ENCODE measurements at places on chromosomes 7 and 10.

GRCh38 chr10:96548589-96548988 lies 34.9 kb upstream of the TLL2 start:
- no peak for DNase-seq

DNA sequence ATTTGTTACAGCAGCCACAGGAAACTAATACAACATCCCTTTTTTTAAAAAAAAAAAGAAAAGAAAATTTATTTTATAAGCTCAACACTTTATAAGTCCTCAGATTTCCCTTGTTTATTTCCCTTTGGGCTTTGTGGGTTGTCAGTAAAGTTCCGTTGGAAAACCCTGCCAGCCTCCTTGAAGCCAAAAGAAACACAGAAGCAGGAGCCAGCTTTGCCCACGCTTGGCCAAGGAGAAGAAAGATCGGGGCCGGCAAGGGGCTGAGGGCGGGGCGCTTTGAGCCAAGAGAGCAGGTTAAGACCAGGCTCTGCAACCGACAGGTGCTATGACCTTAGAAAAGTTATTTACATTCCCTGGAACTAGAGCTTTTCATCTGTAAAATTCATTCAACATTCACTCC lies 72.7 kb downstream of the RGS10 start:
- DNase-seq, result no peak

DNA sequence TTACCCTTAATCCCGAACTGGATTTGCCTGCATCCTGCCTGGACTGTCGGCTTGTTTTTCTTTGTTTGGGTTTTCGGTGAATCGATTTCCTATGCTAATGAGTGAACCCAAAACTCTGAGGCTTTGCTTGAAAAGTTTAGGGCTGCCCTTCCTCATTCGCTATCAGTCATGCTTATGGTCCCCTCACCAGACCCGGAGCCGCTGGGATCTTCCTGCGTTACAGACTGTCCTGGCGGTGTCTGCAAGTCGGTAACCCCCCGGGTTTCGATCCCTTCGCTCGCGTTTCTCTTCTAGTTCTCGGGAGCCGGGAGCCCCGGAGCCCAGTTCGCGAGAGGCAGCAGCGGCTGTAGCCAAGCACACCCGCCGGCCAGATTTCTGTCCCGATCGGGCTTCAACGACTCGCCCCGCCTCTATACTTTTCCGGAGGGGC lies 2.2 kb downstream of the EMX2 start:
- peak; percentile 37 for DNase-seq

DNA sequence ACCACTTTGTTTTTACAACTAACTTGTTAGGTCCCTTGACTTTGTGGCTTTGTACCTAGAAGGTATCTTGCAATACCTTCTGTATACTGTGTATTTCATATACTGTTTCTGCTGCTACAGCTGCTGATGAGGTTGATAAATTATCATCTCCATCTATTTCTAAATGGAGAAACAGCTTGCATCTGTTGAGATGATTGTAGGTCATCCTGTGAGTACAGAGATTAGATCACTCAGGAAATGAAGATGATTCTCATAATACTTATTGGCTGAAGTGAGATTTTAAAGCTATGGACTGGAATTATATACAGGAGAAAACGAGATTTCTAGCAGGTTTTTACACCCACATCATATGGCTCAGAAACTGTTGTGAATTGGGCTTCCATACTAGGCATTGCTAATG lies 280.5 kb downstream of the KCND2 start:
- DNase-seq, result no peak

DNA sequence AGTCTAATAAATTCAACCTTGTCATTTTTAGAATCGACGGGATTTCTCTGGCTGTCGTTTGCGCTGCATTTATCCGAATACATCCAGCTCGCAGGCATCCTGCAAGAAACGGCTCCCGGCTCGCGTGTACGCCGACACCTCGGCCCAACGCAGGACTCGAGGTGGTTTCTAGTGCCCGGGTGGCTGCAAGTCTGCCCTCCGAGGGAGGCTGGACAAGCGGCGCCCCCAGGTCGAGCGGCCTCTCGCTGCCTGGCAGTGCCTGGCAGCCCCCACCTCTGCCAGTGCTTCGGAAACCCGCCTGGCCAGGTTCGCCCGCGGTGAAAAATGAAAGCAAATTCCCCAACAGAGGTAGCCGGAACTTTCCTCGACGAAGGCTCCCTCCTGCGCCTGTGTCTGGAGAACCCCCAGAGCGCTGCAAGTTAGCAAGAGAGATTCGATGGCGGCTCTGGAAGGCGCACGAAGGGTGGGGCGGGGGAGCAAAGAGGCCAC lies 5.7 kb upstream of the ZNF503 start:
- DNase-seq, result no peak

- no peak for DNase-seq
Observed at GRCh38 chr7:155965010-155965409, 152.7 kb upstream of the SHH start.

- no peak for DNase-seq
Observed at GRCh38 chr10:71911296-71911953, 52.8 kb upstream of the CHST3 start.
